ENCODE measurements at places on chromosomes 3 and 15.

GRCh38 chr3:157667493-157667892 lies 164.3 kb upstream of the VEPH1 start:
- DNase-seq, result no peak

DNA sequence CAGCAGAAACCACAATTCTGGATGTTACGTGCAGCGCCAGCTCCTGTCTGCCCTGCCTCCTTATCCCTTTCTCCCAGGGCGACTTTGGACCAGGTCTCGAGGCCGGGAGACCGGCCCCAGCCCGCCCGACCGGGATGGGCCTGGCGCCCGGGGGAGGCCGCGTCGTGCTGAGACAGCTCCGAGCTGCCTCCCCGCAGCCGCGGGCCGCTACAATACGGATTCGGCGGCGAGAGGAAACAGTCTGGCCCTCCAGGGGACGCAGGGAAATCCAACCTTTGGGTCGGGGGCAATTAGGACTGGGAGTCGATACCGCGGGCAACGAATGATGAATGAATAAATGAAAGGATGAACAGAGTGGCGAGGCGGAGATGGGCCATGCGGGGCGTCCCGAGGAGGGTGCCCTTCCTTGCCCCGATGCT lies 537 bp downstream of the GRAMD2A start:
- no peak for DNase-seq

DNA sequence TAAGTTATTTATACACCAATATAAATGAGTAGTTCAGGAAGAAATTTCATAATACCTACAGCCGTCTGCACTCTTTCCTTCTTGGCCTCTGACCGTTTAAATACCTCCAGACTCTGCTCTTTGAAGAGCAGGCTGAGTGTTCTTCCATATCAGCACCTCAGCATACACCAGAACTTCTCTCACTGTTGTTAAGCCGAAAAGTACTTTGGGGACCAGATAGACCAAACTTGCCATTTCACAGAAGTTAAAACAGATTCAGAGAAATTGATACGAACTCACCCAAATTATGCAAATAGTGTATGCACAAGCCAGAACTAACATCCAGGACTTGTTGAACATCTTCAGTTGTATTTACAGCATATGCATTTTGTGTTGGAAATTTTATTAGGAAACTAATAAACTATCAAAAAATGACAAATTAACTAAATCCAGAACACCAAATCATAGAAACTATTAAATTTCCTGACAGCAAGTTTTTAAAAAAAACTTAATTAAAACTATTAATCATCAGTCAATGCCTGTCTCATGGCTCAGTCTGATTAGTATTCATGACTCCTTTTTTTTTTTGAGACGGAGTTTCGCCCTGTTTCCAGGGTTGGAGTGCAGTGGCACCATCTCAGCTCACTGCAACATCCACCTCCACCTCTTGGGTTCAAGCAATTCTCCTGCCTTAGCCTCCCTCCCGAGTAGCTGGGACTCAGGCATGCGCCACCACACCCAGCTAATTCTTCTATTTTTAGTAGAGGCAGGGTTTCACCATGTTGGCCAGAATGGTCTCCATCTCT lies 24.1 kb downstream of the CGGBP1 start:
- no peak for DNase-seq

- DNase-seq, result no peak
Measured at GRCh38 chr3:24128199-24129005, 183.3 kb downstream of the NR1D2 start.

DNA sequence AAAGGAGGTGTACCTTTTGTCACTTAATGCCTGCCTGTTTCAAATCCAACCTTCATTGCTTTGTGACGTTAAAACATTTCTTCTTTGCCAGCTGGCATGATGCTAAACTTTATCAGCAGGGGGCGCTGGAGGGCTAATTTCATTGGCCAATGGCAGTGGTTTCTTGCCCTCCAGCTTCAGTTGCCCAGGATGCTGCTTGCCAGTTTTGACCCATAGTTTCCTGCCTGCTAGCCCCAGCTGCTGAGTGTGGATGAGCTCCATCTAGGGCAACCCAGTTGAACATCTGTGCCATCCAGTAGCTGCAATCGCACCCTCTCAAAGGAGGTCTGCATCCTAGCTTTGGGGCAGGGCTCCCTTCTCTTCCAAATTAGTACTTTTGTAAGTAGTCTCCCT lies 22.1 kb downstream of the ACKR2 start:
- DNase-seq, result peak; percentile 43

DNA sequence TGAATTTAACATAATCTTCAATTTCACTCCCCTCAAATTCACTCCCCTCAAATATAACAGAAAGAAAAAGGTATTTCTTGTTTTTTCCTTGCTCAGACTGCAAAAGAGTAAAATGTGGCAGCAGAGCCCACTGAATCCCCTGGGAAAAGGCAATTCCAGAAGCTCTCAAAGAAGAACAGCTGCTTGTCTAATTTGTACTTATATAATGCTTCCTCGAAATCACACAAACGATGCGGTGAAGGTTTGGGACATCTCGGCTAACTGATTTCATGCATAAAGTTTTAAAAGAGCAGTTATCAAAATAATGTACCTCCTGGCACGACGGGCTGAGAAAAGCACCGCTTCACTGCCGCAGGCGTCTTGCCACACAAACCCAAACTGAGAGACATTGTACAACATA lies 10.7 kb downstream of the BDH1 start:
- DNase-seq, result no peak

Data from activated T-helper 1 cell treated with Interleukin-2 at 50 U/mL for 16 hours (primary cell).